CD8-positive, alpha-beta T cell (primary cell): ENCODE measurements at places on chromosomes 16 and 17. TPM values are rescaled to one million over a fixed set of nuclear protein-coding genes. Genes with fewer than 3 reads are reported as not detected.

DNA sequence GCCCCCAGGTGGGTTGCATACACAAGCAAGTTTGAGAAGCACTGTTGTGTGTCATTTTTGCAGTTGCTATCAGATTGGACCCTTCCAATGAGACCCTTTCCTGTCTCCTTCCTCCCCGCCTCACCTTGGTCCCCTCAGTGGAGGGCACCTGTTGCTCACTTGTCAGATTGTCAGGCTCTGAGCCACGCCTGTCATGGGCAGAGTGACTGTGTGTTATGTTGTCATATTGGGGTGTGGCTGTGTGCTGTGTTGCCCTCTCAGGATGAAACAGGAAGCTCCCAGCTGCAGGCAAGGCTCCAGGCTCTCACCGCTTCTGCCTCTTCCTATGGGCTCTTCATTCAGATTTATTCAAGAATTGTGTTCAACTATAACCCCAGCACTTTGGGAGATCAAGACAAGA lies 302.9 kb downstream of the CPPED1 start:
- DNase-seq, result no peak

DNA sequence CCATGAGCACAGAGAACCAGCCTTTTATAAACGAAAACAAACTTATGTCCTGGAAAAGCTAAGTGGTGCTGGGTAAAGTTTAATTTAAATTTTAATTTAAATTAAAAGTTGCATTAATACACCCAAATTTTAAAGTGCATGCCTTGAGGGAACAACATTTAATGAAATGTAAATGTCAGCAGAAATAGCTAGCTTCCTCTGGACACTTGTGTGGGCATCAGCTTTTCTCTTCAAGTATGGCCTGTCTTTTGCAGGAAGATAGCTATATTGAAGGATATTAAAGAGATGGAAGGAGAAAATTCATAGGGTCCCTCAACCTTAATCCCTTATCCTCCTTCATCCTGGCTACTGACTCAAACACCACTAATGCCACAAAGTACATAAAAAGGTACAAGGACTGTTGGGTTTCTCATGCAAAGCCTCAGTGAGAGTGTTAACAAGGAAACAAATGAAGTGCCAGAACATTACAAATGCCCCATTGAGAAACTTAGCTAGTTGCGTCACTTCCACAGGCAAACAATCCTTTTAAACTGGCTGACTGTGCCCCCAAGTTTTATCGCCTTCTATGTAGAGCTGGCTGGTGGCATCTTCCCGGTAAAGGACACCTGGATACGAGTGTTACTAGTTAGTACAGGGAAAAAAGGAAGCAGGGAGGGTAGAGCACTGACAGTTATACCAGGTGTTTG lies 14.1 kb downstream of the PHF12 start:
- DNase-seq, result no peak

GRCh38 chr17:47698749-47699535 lies 5.0 kb downstream of the TBKBP1 start:
- peak; percentile 81 for DNase-seq

GRCh38 chr16:89737341-89738071 lies 16.2 kb downstream of the ZNF276 start:
- peak; percentile 76 for DNase-seq

DNA sequence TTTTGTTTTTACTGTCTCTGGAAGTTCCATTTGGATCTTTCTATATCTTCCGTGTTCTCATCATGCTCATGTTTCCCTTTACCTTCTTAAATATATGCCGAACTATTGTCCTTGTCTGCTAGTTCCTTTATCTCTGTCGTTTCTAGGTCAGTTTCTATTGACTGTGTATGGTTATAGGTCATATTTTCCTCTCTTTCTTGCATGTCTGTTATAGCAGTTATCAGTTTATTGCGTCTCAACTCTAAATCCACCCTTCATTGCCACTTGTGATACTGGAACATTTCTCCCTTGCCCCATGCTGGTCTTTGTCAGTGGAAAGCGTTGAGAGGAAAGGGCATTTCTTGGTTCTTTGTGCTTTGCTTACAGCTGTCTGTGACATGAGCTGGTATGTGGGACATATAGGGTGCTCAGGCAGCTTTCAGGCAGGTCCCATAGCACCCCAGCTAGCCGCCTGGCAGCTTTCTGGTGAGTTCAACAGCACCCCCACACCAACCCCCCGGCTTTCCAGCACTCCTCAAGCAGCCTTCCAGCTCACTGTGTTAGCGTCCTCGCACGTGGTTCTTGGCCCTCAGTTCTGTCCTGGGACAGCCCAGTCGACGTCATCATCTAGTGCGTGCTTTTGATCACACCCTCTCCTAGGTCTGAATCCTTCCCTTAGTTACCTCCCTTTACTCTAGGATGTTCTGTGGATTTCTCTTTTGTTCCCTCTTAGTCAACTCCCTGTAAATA lies 15.4 kb upstream of the DNASE1 start:
- DNase-seq, result peak; percentile 36

- no peak for DNase-seq
Measured at GRCh38 chr16:47664653-47665325, 203.7 kb downstream of the PHKB start.

C17orf78 gene
- total RNA-seq, result not detected

RAB11FIP4 gene
- 86.4 TPM for total RNA-seq
